ENCODE measurements at places on chromosomes 7 and 10. TPM values are rescaled to one million over a fixed set of nuclear protein-coding genes. Genes with fewer than 3 reads are reported as not detected.

GRCh38 chr7:84693483-84693882 is 493.4 kb downstream of the SEMA3D start:
- no peak for DNase-seq

- DNase-seq = peak; percentile 17
These were observed 432.3 kb downstream of the DNAJB6 start for GRCh38 chr7:157769086-157769485.

DNA sequence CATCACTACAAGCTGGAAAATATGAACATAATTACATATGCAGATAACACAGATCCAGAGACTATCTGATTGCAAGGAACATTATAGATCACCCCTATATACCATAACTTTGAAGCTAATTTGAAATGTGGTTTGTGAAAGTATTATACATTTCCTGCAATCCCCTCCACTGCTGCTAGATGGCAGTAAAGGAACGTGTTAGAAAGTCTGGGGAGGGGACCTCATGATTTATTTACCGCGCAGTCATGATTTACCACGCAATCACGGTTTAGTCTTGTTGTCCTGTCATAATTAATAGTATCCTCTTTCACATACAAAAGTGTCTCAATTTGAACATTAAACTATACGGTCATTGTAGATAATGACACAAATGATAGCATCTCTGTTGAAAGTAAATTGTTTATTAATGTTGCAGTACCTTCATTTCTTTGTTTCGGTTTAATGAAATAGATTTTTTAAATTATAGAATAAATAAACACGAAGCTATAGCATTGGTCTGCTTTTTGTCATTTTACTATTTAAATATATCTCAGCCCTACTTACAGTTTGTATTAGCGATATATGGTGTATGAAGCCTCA is 145.3 kb upstream of the PRSS1 start:
- no peak for DNase-seq

GRCh38 chr7:111092406-111093236 is 1.7 kb downstream of the LRRN3 start:
- DNase-seq = no peak

DNA sequence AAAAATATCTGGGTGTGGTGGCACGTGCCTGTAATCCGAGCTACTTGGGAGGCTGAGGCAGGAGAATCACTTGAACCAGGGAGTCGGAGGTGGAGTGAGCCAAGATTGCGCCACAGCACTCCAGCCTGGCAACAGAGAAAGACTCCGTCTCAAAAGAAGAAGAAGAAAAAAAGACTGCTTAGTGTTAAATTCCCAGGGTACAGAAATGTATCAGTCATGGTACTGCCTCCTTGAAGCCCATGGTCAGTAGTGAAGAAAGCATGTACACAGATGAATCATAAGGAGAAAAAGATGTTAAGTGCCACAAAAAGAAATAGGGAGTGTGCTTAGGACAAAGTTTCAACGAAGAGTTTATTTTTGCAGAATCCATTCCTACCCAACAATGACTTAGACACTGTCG is 62.5 kb upstream of the KMT2E start:
- no peak for DNase-seq

GRCh38 chr10:62323751-62324150 is 50.4 kb upstream of the ZNF365 start:
- no peak for DNase-seq

DNA sequence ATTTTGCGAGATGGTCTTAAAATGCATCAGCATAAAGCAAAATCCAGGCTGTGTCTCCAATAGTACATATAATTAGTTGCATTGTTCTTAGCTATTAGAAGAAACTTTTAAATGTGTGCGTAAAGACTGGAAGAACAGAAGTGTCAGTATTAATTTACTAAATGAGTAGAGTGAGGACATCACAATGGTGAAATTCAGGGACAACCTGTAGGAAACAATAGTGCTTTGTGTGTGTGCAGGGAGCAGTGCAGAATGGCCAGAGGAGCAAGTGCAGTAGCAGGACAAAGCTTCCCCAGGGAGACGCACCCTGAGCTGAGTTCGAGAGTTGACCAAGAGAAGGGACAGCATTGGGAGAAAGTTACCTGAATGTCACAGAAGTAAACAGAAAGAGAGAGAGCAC is 13.7 kb downstream of the ITGB8 start:
- no peak for DNase-seq

- DNase-seq = no peak
These were observed 30.8 kb upstream of the CACNB2 start for GRCh38 chr10:18109341-18109870.

DNA sequence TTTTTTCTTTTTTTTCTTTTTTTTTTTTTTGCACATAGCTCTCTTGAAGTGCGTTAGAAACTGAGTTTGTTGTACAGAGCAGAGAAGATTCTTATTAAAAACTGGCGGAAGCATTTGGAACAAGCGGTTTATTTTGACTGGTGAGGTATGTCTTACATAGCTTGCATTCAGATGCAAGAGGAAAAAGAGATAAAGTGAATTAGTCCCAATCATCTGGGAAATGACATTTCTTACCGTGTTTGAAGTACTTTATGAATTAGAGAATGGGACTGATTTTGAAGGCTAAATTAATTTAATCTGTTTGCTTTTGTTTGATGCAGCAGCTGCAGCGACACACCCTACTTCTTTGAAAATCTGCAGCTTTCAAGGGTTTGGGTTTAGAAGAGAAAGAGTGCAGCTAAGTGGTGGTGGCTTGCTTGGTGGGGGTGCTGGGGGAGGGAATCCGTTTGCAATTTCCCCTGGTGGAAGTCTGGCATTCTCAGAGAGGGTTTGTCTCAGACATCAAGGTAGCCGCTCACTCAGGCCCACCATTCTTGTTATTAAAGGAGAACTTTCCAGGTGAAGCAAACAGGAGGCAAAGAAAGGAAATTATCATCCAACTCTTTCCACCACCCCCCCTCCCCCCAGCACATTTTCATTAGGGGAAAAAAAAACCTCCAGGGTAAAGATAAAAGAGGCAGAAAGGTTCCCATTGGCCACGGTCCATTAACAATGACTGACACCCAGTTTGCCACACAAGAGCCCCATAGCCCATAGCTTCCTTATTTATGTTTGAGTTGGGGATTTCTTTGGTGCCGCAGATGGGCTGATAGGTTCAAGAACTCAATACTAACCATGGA is 231.7 kb downstream of the SKIDA1 start:
- no peak for DNase-seq

DNA sequence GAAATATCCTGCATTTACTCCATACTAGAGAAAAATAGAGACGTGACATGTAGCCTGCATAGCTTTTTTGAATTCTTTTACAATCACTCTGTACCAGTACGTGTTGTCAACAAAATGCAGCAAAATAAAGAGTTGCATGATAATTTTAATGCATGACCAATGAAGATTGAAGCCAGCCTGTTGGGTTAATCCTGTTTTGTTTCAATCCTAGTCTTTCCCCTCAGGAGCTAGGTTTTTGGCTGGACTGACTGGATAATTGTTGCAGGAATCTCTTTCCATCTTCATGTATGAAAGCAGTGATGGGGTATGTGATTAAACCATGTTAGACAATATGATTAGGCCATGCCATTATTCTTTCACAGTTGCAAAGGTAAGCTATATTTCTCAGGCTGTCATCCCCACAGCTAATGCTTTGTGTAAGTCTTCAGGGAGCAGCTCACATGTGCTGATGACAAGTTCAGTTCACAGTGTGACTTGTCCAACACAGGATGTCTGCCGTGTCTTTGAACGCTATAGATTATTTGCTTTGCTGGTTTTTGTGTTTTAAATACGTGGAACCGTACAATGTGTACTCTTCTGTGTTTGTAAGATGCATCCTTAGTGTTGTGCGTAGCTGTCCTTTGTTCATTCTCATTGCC is 24.4 kb downstream of the PAPSS2 start:
- no peak for DNase-seq

GRCh38 chr7:22587322-22587721 is 87.3 kb upstream of the STEAP1B start:
- DNase-seq = no peak

DNA sequence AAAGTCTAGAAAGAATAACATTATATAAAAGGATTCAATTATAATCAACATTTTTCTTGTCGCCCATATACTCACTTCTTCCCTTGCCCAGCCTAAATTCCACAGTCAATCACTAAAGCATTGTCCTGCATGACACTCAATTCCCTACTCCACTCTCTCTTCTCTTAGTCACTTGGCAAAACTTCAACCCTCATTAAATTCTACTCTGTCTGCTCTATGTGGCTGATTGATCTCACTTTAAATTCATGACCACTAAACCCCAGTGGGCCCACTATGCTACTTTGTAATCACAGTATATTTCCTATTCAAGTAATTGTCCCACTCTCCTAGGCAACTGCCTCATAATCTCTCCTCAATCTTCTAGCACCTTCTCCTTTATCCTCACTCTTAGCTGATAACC is 54.1 kb downstream of the MTERF1 start:
- DNase-seq = no peak

DNA sequence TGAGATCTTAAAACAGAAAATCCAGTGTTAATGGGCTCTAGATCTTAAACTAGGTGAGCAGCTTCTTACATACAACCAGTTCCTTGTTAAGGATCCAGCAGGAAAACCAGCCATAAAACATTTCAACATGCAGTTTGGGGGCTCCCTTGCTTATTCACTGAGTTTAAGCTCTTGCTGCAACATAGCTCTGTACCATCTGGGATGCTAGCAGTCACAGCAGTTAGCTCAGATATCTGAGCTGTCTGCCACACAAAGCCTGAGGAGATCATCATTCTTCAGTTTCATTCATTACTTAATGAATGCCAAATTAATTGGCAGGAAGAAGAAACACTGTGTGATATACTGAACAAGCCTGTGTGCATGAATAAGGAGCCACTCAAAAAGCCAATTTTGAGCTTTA is 62.8 kb downstream of the PODXL start:
- no peak for DNase-seq

DNA sequence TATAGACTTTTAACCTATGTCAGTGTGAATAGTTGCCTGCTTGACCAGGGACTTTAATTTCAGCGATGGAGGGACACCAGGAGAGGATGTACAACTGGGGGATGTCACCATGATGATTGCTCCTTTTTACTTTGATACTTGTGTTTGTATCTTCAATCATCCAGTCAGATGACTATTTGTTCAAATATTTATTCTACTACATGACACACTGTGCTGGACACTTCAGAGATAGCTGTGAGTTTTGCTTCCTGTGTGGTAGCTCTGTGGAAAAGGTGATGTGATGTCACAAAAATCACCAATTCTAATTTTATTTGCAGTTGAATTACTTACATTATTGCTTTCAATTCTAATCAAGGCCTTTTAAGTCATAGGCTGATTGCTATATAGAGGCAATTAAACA is 62.7 kb upstream of the CREB5 start:
- DNase-seq = no peak

DNA sequence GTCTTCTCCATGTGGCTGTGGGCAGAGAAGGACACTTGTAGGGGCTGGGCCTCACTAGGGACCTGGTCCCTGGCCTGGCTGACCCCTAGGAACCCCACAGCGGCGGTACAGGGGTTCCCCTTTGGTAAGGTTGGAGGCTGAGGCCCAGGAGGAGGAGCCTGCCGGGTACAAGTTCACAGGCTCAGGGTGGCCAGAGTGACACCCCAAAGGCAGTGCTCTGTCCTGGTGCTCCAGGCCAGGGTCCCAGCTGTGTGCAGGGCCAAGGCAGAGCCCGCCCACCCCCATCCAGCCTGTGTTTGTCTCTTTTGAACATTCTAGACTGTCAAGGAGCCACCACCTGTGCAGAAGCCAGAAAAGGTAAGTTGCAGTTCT is 23.3 kb downstream of the ANTXRL start:
- no peak for DNase-seq

GRCh38 chr10:96305019-96305418 is 785 bp downstream of the DNTT start:
- DNase-seq = no peak

TRIL gene
- 87.1 TPM for polyA plus RNA-seq

BCL7B gene
- polyA plus RNA-seq = 37.0 TPM

RAMP3 gene
- 16.0 TPM for polyA plus RNA-seq

MYO1G gene
- polyA plus RNA-seq = 0.66 TPM

MSS51 gene
- polyA plus RNA-seq = 4.6 TPM

CALML5 gene
- not detected for polyA plus RNA-seq

DGKI gene
- polyA plus RNA-seq = 2.0 TPM

Measured in left renal cortex interstitium (tissue), 4 donors.